ENCODE measurements at places on chromosomes 5 and 9.

DNA sequence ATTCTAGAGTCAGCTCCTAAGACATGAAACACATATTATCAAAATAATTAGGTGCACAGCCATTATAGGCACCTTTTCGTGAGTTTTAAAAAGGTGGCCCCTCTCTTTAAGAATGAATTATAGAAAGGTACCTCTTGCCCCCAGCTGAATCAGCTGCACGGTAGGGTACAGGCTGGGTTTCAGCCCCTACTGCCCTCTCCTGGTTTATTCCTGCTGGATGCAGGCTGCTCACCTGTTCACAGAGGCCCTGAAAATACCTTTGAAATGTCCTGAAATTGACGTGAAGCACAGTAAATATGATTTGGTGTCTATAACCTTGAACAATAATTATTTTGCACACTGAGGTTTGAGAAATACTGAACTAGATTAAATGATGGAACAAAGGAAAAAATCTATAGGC, 504.8 kb upstream of the SGCD start:
- DNase-seq, result no peak

- no peak for DNase-seq
Measured at GRCh38 chr9:108609897-108610253, 245.9 kb downstream of the ACTL7B start.

DNA sequence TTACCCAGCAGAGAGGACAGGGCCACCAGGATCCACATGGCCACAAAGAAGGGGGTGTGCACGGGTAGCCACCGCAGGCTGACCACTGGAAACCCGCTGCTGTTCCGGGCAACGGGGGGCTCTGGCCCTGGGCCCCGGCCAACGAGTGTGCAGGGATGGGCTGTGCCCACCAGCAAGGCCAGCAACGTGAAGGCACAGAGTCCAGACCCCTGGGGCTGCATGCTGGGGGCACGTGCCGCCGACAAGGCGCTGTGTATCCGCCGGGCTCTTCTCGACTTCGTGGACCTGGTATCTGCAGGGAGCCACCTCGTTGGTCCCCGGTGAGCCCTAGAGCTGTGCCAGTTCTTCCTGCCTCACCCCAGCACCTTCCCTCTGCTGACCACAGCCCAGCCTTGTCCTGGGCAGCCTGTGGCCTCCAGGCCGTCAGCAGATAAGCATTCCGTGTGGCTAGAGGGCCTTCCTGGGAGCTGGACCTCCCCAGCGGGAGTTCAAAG, 42.2 kb upstream of the CEP72 start:
- no peak for DNase-seq

DNA sequence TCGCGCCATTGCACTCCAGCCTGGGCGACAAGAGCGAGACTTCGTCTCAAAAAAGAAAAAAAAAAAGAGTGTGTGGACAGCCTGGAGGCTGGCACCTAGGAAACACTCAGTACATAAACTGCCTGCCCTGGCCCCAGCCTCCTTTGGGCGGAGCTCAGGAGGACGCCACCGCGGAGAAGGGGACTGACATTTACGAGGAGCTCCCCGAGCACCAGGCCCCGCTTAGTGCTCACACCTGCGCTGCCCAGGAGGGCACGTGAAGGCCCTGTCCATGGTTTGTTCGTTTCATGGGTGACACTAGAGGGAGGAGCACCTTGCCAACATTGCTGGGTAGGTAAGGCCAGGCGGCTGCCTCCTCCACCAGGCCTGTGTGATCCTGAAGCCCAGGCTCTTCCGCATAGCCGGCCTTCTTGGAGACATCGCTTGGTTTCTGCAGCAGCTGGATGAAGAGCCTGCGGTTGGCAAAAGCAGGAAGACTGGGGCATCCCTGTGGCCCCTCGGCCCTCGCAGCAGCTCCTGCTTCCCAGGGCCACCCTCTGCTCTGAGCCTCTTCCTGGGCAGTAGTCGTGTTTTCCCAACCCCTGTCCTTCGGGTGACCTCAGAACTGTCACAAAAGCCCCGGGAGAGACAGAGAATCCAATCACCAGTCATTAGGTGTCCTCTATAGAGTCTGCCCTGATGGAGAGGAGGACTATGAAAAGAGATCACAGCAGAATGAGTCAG, 26.2 kb upstream of the LAMC3 start:
- no peak for DNase-seq

- no peak for DNase-seq
Measured at GRCh38 chr5:115671939-115672338, 46.1 kb upstream of the TMED7 start.

All from hematopoietic multipotent progenitor cell treated with erythropoietin and hydrocortisone succinate and interleukin-3 and kit ligand, for 6 days (in vitro differentiated cells).